Hematopoietic multipotent progenitor cell treated with erythropoietin and hydrocortisone succinate and interleukin-3 and kit ligand, for 8 days (in vitro differentiated cells): ENCODE measurements at places on chromosomes 6 and 20.

GRCh38 chr6:117597755-117598154, 4.6 kb downstream of the GOPC start:
- DNase-seq, result no peak

- no peak for DNase-seq
Measured at GRCh38 chr6:89406141-89406540, 5.9 kb downstream of the RRAGD start.

GRCh38 chr6:113317891-113318574, 539.1 kb upstream of the MARCKS start:
- no peak for DNase-seq

- no peak for DNase-seq
Measured at GRCh38 chr6:20755631-20756030, 221.4 kb downstream of the CDKAL1 start.

GRCh38 chr6:136483906-136484305, 66.3 kb downstream of the MAP7 start:
- peak; percentile 16 for DNase-seq

DNA sequence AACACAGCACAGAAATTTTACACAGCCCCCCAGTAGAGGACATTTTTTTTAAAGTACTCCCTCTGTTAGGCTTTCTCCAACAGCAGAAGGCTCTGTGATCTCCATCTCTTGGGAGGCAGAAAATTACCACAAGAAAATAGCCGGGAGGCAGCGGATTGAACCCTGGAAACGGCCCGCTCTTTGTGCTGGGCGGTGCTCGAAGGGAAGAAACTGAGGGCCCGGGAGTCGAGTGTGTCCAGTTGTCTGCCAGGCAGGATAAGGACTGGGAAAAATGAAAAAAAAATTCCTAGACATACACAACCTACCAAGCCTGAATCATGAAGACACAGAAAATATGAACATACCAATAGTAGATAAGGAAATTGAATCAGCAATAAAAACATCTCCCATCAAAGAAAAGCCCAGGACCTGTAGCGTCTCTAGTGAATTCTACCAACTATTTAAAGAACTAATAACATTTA, 31.5 kb downstream of the POM121L2 start:
- DNase-seq, result no peak

GRCh38 chr6:56916849-56917551, 37.9 kb upstream of the BEND6 start:
- no peak for DNase-seq
